Smooth muscle cell of the umbilical artery (primary cell): ENCODE measurements at places on chromosomes 3 and 15. TPM values are rescaled to one million over a fixed set of nuclear protein-coding genes. Genes with fewer than 3 reads are reported as not detected.

Gene EPHA3
- 4.2 and 17.0 TPM in 2 replicates for total RNA-seq

Gene ZNF774
- total RNA-seq = 2.1 and 6.7 TPM in 2 replicates

Gene NOX5
- total RNA-seq = 0.30 and 0.65 TPM in 2 replicates

Gene FAM3D
- not detected in 2 replicates for total RNA-seq

Gene DHX30
- total RNA-seq = 51.7 and 79.2 TPM in 2 replicates

Gene PLA2G4E
- total RNA-seq = not detected in 2 replicates

Gene CFAP92
- total RNA-seq = under 0.01 and 0.05 TPM in 2 replicates

Gene DOCK3
- total RNA-seq = under 0.01 and 0.05 TPM in 2 replicates

Gene PP2D1
- total RNA-seq = not detected in 2 replicates

Gene CFAP44
- total RNA-seq = 5.6 and 6.5 TPM in 2 replicates

Gene CPNE9
- not detected in 2 replicates for total RNA-seq

Gene DAPK2
- 0.51 TPM in 1 of 2 replicates, not detected in the other for total RNA-seq

Gene SAMD7
- not detected in 2 replicates for total RNA-seq

Gene CTXN2
- not detected in 2 replicates for total RNA-seq

Gene WDR93
- under 0.01 TPM in 1 of 2 replicates, not detected in the other for total RNA-seq

Gene CHRM5
- total RNA-seq = under 0.01 TPM in 1 of 2 replicates, not detected in the other

Gene CNTN3
- 0.97 and 1.2 TPM in 2 replicates for total RNA-seq

Gene RTP1
- total RNA-seq = not detected in 2 replicates

Gene CYP11A1
- under 0.01 TPM in 1 of 2 replicates, not detected in the other for total RNA-seq

Gene ERICH6
- not detected in 2 replicates for total RNA-seq

Gene ROPN1
- not detected in 2 replicates for total RNA-seq

Gene CAPN3
- total RNA-seq = 0.74 and 4.2 TPM in 2 replicates

Gene CPEB1
- total RNA-seq = 7.5 and 20.8 TPM in 2 replicates
